Lung (tissue), 17 donors: ENCODE measurements at places on chromosomes 5 and 9.

GRCh38 chr5:62662521-62662920 is 83.9 kb downstream of the LRRC70 start:
- no peak for DNase-seq

- DNase-seq: no peak
Measured at GRCh38 chr9:110109333-110110092, 98.4 kb downstream of the C9orf152 start.

GRCh38 chr5:119270960-119271757 is 84.7 kb upstream of the TNFAIP8 start:
- no peak for DNase-seq

GRCh38 chr9:15121630-15122029 is 185.4 kb downstream of the TTC39B start:
- no peak for DNase-seq

DNA sequence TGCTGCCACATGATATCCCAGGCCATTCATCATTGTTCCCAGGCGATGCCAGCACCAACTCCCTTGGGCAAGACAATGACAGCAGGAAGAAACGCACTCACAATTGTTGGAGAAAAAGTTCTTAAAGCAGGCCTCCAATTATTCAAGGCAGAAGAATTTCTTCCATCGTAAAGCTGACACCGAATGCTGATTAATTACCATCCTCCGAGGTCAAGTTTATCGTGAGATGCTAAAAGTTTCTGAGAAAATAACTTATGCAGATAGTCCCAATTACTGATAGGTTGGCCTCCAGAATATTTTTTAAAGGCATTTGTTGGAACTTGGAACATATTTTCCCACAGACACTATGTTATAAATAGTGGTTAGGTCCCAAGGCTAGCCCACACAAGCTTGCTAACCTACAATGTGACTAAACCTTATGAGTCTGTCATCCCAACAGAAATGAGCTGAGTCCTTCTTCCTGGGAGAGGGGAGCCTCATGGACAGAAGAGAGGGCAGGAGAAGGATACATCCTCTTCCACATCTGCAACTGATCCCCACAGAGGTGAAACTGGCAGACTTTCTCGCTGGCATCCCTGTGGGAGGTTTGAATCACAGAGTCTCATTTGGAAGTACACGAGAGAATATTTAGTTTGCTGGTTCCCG is 202.4 kb upstream of the TBC1D2 start:
- DNase-seq: no peak

DNA sequence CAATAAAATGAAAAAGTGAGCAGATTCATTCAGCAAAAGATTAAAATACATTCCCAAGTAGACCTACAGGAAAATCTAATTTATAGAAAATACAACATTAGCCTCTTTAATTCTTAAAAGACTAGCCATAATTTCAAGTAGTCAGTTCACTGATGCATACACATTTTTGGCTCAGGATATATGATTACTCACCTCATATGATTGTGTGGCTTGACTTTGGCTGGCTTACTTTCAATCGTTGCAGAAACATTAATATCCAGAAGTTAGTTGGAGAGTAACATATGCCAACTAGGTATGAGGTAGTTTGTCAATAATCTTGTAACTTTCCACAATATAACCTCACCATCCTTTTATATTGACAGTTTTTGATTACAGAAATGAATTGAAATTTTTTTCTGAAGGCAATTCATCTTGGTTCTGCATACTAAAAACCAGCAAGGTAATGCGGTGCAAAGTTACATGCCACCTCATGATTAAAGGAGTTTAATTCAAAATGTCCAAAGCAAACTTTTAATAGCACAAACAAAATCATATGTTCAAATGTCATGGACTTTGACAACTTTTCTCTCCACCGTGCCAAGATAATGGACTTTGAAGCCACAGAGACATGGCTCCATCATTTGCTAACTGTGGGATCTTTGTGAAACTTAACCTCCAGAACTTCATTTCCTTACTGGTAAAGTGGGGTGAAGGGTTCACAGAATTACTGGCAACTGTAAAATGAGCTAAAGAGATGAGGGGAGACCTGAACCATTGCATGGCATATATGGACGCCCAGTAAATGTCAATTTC is 76.6 kb upstream of the PAM start:
- no peak for DNase-seq

GRCh38 chr9:133659516-133659915 is 23.4 kb downstream of the DBH start:
- DNase-seq: no peak

DNA sequence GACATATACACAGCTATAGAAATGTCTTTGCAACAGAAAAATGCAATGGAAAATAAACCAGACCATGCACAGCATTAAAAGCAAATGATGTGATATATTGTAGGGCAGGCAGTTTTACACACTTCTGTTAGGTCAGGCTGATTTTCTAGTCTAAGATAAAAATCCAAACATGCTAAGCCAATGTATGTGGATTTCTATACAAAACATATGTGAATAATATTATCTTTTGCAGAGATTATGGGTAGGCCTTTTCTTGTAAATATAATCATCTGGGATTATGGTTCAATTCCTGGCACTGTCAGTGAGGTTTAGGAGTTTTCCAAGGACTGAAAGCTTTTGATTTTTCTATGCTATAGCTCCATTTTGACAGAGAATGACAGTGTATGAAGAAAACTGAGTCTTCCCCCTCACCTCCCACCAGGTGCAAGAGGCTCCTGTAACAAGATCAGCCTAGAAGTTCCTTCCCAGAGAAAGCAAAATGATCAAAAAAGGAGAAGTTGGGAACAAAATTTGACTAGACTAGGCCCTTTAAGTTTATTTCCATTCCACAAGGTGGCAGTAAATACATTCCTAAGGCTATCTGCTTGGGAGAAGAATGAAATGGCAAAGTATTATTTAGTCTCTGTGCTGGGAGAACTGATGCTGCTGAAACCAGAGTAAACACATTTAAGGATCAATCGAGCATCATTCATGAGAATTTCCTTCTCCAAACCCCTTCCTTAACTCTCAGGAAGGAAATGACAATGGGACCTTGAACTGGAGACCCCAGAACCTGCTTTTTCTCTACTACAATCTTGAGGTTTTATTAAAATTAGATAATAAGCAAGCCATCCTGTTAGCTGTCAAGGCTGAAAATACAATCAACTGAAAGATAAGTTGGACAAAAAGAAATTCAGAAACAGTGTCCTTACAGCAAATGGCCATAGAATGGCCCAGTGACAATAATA is 133.0 kb upstream of the TUT7 start:
- peak; percentile 88 for DNase-seq

DNA sequence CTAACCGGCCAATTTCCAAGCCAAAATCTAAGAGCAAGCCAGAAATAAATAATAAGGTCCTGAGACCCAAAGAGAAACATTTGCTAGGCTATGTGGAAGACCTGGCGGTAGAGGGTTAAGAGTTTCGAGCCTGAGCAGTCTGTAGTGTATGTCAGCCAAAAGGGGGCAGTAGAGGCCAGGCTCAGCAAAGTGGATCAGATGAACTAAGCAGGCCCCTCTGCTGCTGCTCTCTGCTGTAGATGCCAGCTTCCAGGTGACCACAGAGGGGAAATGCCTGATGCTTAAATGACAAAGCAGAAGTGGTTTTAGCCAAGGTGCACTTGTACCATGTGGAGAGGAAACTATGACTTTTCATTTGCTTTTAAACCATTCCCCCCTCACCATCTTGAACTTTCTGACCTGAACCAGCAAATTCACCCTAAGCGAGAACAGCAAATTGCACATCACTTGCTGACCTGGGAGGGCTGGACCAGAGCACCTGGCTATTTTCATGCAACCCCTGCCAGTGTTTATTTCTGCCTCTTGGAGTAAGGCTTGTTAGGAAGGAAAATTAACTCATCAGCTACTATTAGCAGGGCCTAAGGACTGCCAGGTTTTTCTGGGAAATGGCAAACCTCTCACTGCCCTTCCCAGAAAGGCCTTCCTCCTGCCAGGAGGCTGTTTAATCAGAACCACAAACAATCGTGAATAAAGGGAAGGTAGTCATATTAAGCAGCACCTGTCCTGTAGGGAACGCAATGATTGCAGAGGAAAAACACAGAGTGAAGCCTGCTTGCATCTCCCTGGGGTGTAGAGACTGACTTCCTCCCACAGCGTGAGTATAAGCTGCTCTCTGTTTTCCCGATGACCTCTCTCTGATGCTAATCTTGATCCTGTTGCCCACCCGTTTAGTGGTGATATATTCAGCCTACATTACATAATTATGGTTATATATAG is 818.2 kb downstream of the TLR4 start:
- peak; percentile 21 for DNase-seq

- no peak for DNase-seq
Measured at GRCh38 chr9:69494763-69495162, 169.7 kb downstream of the ENTREP1 start.

DNA sequence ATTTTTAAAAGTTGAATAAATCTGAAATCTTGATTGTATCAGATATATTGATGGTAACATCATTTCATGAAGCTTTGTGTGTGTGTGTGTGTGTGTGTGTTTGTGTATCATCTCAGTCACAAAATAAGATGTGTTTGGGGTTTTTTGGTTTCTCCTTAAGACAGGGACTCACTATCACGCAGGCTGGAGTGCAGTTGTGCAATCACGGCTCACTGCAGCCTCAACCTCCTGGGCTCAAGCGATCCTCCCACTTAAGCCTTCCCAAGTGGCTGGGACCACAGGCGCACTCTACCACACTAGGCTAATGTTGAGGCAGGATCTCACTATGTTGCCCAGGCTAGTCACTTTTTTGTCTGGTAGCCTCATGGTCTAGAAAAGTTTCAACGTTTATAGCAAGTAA is 83.4 kb upstream of the DMRT1 start:
- DNase-seq: no peak

- DNase-seq: no peak
Measured at GRCh38 chr5:29992248-29992647, 1201.2 kb upstream of the CDH6 start.

GRCh38 chr9:70566751-70567150 is 152.3 kb upstream of the KLF9 start:
- peak; percentile 48 for DNase-seq

GRCh38 chr9:12822111-12822510 is 47.3 kb downstream of the LURAP1L start:
- DNase-seq: no peak

GRCh38 chr9:87035879-87036278 is 88.6 kb upstream of the GAS1 start:
- peak; percentile 50 for DNase-seq

DNA sequence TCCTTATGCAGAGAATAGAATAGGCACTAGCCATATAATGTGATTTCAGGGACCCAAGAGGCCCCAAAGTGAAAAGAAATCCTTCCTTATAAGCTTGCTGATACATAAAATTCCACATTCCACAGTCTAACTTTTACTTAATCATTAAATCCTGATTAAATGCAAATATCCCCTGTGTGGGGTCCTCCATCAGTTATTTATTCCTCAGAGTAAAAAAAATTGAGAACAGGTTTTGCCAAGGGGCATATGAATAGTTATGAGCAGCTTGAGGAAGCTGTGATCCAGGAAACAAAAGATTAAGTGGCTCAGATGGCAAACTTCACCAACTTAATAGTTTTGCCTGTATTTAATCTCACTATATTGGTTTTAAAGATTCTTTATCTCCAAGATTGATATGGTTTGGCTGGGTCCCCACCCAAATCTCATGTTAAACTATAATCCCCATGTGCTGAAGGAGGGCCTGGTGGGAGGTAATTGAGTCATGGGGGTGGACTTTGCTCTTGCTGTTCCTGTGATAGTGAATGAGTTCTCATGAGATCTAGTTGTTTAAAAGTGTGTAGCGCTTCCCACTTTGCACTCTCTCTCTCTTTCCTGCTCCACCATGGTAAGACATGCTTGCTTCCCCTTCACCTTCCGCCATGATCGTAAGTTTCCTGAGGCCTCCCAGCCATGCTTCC is 324.9 kb downstream of the NPR3 start:
- no peak for DNase-seq

- no peak for DNase-seq
Measured at GRCh38 chr5:135721548-135722090, 112.8 kb upstream of the SLC25A48 start.

DNA sequence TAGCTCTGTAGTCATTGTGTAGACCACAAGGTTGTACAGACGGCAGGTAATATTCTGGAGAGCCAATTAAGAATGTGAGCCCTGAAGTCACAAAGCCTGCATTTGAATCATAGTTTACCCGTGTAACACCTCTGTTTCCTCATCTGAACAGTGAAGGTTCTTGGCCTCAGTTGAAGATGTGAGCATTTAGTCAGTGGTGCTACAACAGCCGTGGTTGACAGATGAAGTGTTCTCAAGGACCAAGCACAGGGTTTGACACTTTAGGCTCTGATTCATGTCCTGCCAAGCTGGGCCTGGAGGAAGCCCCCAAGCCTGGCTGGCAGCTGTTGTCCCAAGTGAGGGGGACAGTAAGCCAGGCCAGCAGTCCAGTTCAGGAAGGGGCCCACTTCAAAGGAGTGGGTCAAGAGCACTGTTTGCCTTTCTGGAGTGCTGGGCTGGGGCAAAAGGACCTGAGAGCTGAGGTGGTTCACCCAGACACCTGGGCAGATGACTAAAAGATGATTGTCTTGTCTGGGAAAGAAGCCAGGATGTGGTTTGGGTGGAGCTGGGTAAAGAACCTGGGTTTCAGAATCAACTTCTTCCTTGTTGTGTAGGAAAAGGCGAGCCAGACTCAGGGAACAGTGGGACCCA is 20.7 kb downstream of the FAXDC2 start:
- DNase-seq: no peak

DNA sequence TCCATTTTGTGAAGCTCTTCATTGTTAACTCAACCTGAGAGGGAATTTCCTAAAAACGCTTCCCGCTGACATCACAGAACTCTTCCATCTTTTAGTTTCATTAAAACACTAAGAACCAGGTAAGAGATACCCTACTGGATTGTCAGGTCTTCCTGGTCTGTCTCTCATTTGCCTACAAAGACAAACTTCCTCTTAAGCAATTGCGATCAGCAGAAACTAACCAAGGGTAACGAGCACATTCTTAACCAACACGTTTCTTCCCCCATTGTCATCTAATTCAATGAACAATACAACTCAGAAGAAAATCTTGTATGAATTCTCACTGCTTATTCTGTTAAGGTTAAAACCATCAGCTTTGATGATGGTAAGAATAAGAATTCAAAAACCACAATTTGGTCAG is 6.6 kb downstream of the FBXW11 start:
- no peak for DNase-seq

- peak; percentile 23 for DNase-seq
Measured at GRCh38 chr5:20648981-20649380, 661.0 kb upstream of the CDH18 start.

DNA sequence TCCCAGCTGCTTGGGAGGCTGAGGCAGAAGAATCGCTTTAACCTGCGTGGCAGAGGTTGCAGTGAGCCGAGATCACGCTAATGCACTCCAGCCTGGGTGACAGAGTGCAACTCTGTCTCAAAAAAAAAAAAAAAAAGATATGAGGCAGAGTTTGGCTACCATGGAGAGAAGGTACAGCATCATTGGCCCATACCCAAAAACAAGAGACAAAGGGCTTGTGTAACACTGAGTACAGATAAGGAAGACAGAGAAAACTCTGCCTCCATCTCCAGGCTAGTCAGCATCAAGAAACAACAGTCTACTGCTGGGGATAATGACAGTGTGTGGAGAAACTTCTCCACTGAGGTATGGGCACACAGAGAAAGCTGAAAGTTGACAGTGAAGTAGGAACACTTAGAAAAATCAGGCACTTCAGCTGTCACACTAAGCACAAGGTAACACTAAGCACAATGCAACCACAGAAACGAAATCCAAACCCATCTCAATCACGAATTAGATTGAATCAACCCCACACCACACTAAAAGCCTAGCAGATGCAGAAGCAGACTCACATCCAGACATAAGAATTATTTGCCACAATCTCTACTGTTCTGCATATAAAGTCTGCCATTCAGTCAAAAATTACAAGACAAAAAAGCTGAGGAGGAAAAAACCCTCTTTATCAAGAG is 10.5 kb downstream of the PJA2 start:
- DNase-seq: peak; percentile 23

- DNase-seq: peak; percentile 5
Measured at GRCh38 chr5:117084067-117084466, 509.4 kb upstream of the SEMA6A start.
